Cardiac septum (tissue), 1 donor: ENCODE measurements at places on chromosomes 7 and 10.

DNA sequence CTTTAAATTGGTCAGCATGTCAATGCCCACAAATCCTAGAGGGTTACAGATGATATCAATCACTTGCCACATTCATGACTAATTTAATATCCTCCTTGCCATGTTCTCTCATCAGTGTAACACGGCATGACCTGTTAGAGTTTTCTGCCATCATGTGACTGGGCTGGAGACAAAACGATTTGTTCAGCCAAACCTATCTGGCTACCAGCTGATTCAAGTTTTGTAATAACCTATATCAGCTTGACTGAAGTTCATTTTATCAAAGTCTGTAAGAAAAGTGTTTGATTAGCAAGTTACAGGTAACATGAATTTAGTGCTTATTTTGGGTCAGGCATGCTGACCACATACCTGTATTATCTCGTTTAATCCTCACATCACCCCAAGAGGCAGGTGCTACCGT is 25.7 kb downstream of the NEUROD6 start:
- DNase-seq, result no peak

DNA sequence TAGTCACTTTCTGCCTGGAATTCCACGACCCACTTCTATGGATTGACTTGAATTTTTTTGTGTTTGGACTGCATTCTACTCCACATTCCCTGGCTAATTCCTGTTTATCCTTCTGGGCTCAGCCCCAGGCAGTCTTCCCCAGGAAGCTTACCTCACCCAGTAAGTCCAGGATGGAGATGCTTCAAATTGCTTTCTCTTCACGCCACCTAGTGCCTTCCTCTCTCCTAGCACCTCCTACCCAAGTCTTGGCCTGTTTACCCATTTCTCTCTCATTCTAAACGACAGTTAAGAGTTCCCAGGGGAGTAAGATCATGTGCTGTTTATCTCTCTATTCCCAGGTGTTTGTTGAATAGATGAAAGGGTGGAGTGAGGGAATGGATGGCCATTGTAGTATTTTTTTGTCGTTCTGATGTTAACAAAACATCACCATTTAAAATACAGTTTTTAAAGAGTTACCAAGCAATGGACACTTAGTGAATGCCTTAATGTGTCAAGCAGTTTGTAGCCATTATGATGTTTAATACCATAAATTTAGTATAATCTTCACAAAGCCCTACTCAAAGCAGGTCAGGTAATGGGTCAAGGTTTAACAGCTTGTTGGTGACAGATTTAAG is 45.5 kb upstream of the TARP start:
- DNase-seq, result no peak

DNA sequence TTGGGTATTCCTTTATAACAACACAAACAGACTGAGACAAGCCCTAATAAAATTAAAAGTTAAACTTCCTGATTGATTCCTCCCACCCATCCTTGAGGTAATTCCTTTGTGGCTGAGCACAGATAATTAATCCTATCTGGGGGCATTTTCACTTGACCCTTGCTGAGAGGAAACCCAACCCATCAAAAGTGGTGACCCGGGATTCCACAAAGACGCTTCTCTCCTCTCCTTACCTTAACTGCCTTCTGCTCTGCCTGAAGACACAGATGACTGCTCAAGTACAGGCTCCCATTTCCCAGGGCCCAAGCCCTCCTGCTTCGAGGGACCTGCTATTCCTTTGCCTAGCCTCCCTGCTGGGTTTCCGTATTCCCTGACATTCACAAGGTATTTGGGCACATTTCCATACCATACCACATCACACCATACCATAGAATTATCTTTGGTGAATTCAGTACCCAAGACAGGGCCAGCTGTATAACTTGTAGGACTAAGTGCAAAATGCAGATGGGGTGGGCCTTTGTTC is 9.8 kb upstream of the MAPK8 start:
- no peak for DNase-seq

GRCh38 chr10:53140506-53140905 is 367.9 kb upstream of the MBL2 start:
- DNase-seq, result no peak

DNA sequence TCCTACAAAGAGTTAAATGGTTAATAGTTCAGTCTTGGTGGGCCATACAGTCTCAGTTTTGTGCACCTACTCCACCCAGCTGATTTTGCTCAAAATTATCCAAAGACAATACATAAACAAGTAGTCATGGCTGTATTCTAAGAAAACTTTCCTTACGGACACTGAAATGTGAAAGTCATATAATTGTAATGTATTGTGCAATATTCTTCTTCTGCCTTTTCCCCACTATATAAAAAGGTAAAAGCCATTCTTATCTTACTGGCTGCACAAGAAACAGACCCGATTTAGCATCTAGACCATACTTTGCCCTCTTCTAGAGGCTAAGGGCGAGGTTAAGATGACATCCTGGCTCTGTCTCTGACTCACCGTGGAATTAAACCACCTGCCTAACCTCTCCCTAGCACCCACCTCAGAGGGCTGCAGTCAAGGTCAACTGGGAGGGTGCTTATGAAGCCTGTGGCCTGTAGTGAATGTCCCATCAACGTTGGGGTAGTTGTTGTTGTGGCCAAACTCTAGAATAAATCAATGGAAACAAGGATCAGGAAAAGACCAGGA is 63.8 kb upstream of the DOCK1 start:
- DNase-seq, result no peak

DNA sequence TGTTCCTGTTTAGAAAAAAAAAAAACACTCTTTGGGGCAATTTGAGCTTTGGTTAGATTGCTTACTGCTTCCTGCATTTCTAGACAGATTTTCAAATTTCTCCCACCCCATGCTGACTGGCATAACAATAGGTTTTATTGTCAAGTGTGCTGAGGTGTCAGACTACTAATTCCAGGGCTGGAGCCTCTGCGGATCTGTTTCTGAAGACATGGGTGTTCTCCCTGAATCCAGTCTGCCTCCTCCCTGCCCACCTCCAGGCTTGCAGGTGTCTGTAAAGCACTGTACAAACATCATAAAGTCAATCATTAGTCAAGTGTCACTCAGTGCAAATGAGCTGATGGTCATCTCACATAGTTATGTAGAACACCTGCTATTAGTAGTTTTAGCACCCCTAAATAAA is 292.4 kb downstream of the GATA3 start:
- DNase-seq, result no peak

- DNase-seq, result no peak
These were observed 487.2 kb downstream of the RPS24 start for GRCh38 chr10:78520737-78521430.
